8988T (cell line): ENCODE measurements at places on chromosomes 3 and 15.

DNA sequence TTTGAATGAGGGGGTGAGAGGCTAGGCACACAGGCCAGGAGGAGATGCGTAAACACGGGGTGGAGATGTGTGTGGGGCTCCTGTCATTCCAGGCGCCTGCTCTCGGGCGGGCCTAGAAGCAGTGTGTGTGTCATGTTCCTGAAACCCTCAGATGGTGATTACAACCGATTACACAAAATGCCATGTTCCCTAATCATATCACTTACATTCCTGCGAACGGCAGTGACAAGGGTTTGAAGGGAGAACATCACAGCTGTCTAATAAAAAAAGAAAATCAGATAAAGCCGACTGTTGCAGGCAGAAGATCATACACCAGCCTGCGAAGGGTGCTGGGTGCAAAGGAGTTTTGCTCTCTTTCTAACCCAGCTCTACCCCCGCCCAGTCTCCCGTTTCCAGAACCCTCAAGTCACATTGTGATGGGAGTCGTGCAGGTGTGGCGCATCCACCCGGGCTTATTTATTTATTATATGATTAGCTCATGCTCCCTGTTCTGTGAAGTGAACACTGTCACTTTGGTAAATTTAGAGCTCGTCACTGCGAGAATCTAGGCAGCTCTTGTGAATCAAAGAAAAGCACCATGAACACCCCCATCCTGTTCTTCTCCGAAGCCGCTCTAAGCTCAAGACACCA lies 140.3 kb downstream of the NR2F2 start:
- DNase-seq = no peak

DNA sequence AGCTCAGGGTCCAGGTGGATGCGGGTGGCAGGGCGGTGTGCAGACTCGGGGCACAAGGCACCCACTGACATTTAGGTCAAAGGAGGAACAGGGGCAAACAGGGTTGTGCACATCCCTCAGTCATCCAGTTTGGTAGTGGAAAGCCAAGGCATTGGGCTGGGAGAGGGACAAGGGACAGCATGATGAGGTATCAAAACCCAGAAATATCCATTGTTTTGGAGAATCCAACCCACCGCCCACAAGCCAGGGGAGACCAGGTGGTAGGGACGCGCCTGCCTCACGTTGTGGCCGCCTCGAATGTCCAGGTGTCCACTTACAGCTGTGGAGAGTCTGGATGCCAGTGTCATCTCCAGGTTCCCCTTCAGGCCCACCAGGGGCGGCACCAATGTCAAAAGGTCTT lies 33.3 kb downstream of the SLC41A3 start:
- DNase-seq = no peak

DNA sequence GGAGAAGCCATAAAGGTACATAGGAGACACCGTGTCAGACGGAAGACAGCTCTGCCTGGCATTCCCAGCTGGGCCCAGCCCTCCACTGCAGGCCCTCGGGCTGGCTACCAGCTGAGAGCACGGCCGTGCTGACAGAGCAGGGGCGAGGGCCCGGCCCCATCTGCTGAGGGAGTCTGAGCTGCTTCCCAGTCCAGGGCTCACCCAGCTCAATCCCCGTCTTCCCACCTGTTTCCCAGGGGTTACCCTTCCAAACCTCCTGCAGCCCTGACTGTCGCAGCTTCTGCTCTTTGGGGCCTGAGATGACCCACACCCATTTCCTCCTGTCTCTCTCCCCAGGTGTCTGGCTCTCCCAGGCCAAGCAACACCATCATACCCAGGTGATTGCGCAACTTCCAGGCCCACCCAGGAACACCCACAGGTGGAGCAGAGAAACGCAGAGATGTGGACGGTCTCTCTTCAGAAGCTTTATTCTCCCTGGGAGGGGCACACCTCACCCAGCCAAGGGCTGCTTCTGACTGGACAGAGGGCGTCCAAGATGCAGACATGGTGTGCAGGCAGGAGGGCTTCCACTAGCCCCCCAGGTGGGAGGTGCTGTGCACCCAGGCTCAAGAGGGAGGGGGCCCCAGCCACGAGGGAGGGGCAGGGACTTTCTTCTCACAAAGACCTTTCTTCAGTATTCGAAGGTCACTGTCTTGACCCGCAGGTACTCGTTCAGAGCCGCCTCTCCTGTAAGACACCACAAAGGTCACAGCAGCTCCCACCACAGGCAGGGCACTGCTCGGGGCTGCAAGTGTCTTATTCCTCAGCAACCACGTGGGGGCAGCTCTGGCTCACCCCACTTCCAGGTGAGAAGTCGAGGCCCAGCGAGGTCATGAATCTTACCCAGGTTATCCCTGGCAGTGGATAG lies 19.4 kb upstream of the SLC41A3 start:
- DNase-seq = no peak

DNA sequence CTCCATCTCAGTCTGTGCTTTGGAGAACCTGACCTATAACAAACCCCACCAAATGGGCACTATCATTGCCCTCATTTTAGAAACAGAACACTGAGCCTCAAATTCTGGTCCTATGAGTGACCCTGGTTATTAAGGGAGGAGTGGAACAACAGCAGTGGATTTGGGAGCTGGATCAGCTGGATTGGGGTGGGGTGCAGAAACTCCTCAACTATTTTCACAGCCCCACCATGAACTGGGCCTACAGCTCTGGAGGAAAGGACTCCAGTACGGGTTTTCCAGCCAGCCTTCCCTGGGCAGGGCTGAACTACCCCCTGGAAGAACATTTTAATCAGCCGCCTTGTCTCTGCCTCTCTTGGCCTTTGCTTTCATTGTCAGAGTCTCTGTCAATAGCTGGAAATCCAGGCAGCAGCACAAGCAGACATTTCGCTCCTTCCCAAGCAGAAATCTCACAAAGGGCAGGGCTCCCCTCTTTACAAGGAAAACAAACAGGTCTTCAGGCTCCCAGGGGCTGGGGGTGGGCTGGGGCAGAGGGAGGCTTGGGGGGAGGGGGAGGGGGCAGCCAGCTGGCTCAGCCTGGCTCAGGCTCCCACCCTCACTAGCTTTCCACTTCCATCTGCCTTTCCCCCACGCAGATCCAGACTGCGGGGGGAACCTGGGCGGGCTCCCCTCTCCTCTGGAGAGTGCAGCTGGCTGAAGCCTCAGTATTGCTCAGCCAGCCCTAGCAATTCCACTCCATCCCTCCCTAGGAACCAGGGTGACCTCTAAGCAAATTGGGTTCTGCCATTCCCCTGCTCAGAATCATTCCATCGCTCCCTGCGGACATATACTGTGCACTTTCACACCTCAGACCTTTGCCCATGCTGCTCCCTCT lies 13.7 kb upstream of the TLE3 start:
- no peak for DNase-seq

GRCh38 chr15:50907601-50908208 lies 778 bp upstream of the AP4E1 start:
- no peak for DNase-seq

DNA sequence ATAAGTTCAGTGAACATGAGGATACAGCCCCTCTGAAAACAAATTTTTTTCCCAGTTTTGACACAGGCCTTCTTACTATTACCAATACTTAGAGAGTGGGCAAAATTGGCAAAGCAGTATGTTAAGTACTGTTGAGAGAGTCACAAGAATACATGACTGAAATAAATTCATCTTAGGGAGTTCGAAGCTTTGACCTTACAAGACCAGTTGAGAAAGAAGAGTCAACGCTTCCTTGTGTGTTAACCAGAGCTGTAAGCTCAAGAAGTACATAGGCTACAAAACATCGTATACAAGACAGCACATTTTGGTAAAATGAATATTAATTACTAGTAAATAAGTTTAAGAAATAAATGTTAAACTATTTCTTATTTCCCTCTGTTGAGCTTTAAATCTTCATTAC lies 164.4 kb upstream of the RORA start:
- no peak for DNase-seq

DNA sequence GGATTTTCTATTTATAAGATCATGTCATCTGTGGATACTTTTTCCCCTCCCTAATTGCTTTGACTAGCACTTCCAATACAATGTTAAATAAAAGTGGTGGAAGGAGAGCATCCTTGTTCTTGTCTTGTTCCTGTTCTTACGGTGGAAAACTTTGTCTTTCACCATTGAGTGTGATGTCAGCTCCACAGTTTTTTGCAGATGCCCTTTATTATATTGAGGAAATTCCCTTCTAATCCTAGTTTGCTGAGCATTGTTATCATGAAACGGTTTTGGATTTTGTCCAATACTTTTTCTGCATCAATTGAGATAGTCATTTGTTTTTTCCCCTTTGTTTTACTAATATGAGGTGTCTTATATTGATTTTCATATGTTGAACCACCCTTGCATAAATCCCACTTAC lies 19.9 kb upstream of the IL20RB start:
- DNase-seq = no peak

DNA sequence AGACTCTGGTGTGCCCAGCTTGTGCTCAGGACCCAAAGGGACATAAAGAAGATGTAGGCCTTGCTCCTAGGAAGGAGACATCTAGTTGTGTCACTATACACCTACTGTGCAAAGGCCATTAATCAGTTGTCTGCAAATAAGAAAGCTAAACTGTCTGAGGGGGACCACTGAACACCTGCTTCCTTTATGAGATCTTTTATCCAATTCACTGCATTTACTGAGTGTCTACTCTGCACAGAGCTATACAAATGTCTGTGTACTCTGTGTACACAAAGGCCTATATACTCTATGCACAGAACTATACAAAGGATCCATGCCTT lies 124.8 kb downstream of the CTNNB1 start:
- no peak for DNase-seq

DNA sequence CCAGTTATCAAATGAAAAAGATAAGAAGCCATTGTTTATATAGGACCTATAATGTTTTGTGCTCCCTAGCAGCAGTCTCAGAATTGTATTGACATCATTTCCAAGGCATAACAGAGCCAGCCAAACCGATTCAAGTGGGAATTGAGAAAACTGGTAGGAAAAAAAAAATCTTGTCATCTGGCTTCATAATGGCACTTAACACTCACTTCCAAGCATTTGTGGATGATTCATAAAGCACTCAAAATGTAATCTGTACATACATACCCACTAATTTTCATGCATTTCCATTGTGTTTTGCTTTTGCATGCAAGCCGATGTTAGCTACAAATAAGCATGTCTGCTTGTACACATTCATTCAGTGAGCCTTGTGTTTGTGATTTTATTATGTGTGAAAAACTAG lies 18.6 kb upstream of the TRPC1 start:
- DNase-seq = no peak
